CD4-positive, alpha-beta memory T cell (primary cell): ENCODE measurements at places on chromosomes 12 and 14. TPM values are rescaled to one million over a fixed set of nuclear protein-coding genes. Genes with fewer than 3 reads are reported as not detected.

The ERP27 gene
- total RNA-seq = 9.3 TPM

DNA sequence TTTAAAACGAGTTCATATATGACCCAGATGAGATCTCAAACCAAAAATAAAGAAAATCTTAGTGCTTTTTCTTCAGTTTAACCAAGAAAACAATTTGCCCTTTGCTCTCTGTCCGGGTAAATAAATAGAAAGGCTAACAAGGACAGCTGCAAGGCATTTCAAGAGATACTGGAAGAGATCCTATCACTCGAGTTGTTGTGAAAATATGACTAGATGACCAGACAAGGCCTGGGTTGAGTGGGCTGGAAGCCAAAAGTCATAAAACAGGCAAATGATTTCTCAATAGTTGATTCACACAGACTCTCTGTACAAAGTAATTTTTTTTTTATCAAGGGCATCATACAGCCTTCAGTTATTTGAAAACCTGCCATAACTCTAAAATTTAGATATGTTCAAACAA, 55.9 kb upstream of the AVPR1A start:
- no peak for DNase-seq

The ACSM4 gene
- total RNA-seq = not detected

GRCh38 chr14:22271838-22272799, 316.9 kb downstream of the DAD1 start:
- no peak for DNase-seq

DNA sequence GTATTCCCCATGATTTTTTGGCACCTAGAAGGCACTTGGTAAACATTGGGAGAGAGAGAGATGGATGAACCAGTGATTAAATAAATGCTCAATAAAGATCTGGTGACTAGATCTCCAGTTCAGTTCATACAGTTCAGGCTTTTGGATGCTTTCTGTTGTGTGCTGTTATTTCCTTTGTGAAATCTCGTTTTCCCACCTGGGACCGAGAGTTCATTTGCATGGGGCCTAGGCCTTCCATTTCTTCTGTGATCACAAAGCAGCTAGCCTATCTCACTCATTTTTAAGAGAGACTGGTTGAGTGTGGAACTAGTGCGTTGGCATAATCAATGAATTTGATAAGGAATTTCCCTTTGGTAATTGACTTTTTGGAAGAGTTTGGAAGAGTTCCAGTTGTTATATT, 104.0 kb downstream of the VRK1 start:
- no peak for DNase-seq

- no peak for DNase-seq
These were observed 45.5 kb downstream of the PAWR start for GRCh38 chr12:79645235-79645630.

The MDGA2 gene
- total RNA-seq = not detected

The RNASE3 gene
- total RNA-seq = not detected

The HOXC12 gene
- not detected for total RNA-seq

The NRL gene
- 4.5 TPM for total RNA-seq

DNA sequence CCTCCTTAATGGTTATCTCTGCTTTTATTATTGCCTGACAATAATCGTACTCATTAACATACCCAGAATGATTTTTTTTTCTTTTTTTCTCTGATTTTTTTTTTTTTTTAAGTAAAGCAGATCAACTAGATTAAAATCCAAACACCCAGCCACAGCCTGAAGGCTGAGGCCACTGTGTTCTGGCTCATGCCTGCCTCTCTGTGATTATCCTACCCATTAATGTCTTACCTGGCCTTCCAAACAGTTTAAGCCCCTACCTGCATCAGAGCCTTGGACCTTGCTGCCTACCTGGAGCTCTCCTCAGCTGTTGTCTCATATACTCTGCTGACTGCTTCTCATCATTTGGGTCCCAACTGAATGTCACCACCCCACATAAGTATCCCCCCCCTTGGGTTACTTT, 6.8 kb upstream of the TMED10 start:
- DNase-seq = no peak

The IFNG-AS1 gene
- total RNA-seq = 14.5 TPM
